Stimulated activated CD8-positive, alpha-beta memory T cell treated with anti-CD3 and anti-CD28 coated beads, Interleukin-4, amount 100 ng/mL, for 48 hours (primary cell): ENCODE measurements at places on chromosomes 13 and 19.
A peak's percentile ranks its signal among the peaks of the same experiment; 100 is the strongest.

DNA sequence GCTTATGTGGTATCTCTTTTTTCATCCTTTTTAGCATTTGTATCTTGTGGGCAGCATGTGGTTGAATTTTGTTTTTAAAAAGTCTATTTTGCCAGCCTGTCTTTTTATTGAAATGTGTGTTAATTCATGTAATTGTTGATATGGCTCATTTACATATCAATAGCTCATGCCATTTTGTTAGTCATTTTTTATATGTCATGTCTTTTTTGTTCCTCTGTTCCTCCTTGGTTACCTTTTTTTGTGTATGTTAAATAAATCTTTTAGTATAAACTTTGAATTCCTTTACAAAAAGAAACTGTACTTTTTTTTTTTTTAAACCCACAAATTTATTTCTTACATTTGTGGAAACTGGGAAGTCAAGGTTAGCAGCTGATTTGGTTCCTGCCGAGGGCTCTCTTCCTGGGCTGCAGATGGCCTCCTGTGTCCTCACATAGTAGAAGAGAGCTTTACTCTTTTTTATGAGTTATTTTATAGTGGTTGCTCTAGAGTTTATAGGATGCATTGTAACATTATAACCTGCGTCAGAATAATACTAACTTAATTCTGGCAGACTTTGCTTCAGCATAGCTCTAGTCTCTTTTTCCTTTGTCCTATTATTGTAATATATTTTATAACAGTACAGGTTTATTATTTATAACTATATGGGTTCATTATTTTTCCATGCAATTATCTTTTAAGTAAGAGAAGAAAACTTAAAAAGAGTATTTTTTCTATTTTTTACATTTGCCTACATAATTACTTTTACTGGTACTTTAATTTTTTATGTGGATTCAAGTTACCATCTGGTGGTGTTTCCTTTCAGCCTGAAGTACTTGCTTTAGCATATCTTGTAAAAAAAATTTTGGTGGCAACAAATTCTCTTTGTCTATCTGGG is 86.3 kb downstream of the URI1 start:
- DNase-seq, result no peak

- DNase-seq, result no peak
These were observed 460 bp downstream of the MEDAG start for GRCh38 chr13:30906411-30907051.

GRCh38 chr19:8396563-8397203 is 6.5 kb downstream of the RAB11B start:
- DNase-seq, result peak; percentile 84

- no peak for DNase-seq
These were observed 13.1 kb downstream of the SCEL start for GRCh38 chr13:77548594-77548993.

GRCh38 chr13:45416516-45417128 is 1.6 kb downstream of the SLC25A30 start:
- DNase-seq, result no peak

DNA sequence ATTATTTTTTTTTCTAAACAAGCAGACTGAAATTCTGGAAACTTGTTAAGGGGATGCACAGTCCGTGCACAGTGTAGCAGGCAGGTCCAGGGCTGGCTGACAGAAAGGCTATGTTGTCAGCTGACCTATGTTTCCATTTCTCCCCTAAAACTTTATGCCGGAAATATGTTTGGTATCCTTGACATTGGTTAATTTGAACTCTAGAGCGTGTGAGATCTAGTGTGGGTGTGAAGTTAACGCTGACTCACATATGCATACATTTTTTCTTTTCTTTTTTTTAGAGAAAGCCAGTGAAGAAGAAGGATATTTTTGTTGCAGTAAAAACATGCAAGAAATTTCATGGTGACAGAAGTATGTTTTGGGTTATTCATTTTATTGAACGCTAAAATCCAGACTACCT is 76.6 kb downstream of the B3GLCT start:
- DNase-seq, result no peak

DNA sequence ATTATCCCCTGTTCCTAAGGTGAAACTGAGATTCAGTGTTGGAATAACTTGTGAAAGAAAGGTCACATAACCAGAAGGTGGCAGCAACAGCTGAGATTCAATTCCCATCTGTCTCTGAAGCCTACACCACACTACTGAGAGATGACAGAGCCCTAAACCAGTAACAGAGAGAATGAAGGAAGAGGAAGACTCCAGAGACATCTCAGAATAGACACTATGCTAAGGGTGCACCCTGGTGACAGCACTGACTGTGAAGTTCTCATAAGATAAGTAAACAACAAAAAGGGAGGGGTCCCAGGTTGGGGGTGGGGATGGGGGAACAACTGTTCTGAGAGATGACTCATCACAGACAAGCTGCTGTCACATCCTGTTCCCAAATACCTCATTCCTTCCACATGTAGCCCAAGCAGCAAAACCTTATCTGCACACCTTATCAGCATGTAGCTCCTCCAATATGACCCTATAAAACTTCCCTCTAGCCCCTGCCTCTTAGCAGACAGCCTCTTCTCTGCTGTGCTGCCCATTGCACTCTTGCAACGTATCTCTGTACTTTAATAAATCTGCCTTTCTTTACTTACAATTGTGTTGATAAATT is 46.5 kb downstream of the UTP14C start:
- peak; percentile 27 for DNase-seq

DNA sequence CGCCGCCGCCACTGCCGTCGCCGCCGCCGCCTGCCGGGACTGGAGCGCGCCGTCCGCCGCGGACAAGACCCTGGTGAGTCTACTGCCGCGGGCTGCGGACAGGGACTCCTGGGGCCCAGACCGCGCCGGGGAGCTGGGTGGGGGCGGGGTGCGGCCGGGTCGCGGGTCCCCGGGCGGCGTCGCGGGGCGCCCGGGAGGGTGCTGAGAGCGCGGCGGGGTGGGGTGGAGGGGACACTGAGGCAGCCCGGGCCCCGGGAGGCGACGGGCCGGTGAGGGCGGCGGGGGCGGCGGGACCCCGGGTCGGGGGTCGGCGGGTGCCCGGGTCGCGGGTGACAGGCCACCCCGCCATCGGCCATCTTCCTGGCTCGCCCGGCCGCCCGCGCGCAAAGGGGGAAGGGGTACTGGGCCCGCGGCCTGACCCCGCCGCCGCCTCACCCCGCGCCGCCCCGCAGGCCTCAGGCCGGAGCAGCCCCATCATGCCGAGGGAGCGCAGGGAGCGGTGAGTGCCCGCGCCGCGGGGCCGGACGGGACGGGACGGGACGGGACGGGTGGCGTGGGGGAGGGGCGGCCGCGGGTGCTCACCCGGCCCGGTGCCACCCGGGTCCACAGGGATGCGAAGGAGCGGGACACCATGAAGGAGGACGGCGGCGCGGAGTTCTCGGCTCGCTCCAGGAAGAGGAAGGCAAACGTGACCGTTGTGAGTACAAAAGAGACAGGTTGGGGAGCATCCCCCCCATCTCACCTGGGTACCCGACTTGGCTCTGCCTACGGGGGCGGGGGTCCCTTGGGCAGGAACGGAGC is 489 bp downstream of the CCNE1 start:
- peak; percentile 47 for DNase-seq

GRCh38 chr19:9835507-9835949 is 410 bp downstream of the PIN1 start:
- DNase-seq, result no peak

GRCh38 chr19:51131780-51132680 is 7.3 kb downstream of the SIGLEC9 start:
- DNase-seq, result peak; percentile 45

GRCh38 chr19:35115177-35115951 is at the start of gene FXYD3:
Gene FXYD3, plus strand, starts transcription at chr19:35115823. Its CDS starts 3,554 bp downstream, at chr19:35119377.
- DNase-seq, result no peak

GRCh38 chr19:55538132-55538531 is 1.2 kb upstream of the SBK2 start:
- DNase-seq, result no peak

GRCh38 chr13:97191615-97192014 is 30.5 kb upstream of the MBNL2 start:
- no peak for DNase-seq

DNA sequence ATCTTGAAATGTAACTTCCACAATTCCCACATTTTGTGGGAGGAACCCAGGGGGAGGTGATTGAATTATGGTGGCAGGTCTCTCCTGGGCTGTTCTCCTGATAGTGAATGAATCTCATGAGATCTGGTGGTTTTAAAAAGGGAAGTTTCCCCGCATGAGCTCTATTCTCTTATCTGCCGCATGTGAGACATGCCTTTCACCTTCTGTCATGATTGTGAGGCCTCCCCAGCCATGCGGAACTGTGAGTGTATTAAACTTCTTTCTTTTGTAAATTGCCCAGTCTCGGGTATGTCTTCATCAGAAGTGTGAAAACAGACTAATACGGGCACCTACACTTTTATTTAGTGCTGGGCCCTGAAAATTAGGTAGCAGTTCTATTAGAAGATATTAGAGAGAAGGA is 45.8 kb downstream of the TNFSF13B start:
- no peak for DNase-seq

- DNase-seq, result no peak
These were observed 107.2 kb downstream of the NALCN start for GRCh38 chr13:101309014-101309619.

DNA sequence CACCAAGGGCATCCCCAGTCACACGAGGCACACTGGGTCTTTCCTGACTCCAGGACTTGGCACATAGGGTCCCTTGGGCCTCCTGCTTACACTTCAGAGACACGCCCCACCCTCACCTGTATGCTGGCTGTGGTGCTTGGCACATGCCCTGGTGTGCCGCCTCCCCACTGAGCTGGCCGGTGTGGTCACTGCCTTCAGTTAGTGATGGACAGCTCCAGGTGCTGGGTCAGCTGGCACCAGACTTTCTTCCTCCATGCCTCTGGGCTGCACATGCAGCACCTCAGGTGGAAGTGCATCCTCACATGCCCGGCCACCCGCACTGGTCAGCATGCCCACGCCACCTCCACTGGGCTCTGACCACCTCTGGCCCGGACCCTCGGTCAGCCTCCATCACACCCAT is 52.9 kb downstream of the KLF2 start:
- DNase-seq, result no peak

- no peak for DNase-seq
These were observed 27.1 kb downstream of the DGKH start for GRCh38 chr13:42075517-42075916.

DNA sequence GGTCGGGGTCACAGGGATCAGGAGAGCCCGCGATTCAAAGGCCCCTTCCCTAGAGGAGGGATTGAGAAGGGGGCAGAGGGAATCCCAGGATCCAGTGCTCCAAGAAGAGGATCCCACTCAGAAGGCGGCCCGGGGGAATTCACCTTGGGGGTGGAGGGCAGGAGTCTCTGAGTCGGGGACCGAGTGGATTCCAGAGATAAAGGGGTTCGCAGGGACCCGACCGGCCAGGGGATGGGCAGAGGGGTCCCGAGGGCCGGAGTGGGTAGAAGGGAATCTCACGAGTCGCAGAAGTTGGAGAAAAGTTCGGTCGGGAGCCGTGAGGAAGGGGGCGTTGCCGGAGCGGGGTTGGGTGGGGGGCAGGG is 261 bp downstream of the PRKD2 start:
- no peak for DNase-seq

DNA sequence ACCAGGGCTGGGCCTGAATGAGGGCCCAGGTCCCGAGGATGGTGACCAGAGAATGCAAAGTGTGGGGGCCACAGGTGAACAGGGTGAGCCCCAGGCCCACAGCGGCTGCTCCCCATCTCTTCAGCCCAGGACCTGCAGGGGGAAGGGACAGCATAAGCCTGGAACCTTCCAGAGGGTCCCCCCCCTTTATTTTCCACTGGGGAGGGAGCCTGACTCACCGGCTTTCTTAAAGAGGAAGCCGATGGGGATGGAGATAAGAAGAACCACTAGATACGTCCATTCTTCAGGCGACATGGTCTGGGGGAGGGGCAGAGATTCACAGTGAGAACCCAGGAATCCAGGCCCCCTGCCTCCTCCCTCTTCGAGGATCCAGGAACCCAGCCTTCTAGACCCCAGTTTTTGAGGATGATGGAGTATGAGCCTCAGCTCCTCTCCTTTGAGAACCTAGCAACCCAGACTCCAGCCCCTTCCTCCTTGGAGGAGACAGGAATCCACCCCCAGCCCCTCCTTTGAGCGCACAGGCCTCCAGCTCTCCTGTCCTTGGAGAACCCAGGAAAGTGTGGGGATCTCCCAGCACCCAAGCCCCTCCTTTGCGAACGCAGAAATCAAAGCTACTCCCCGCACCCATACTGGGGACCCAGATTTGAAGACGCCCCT is 1.0 kb downstream of the MBOAT7 start:
- DNase-seq, result peak; percentile 78

GRCh38 chr19:16073988-16074387 is 2.3 kb upstream of the TPM4 start:
- DNase-seq, result peak; percentile 23

DNA sequence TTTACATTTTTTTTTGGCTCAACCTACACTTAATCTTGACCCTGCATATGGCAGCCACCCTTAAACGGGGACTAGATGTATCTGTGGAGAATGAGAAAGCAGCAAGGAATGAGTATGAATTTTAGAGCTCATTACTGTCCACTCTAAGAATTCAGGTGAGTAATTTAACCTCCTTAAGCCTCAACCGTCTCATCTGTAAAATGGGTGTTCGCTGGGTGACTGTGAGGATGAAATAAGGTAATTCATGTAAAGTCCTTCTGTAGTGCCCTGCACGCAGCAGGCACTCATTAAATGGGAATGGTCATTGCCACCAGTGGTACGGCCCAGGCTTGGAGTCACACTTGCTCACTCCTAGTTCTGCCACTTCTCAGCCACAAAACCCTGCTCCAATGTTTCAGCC is 135.3 kb downstream of the CACNA1A start:
- DNase-seq, result no peak

- no peak for DNase-seq
These were observed 24.2 kb upstream of the C13orf46 start for GRCh38 chr13:113997845-113998751.

DNA sequence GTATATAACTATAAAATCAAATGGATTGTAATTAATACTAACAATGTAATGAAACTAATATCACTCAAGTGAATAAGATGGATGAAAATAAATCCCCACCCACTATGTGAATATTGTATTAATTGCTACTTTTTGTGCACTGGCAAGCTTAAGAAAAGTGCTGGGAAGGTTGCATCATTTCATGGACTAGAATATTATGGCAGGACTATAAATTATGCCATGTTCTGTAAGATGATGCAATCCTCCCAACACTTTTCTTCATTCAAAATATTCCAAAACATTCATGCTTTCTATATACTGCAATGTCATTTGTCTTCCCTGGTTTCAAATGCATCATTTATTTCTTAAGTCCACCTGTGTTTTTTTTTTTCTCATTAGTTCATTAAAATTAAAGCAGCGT is 457.6 kb upstream of the GPC6 start:
- DNase-seq, result no peak

GRCh38 chr19:10004617-10005016 is 5.7 kb downstream of the COL5A3 start:
- no peak for DNase-seq

GRCh38 chr13:47726394-47726793 is 274.7 kb downstream of the SUCLA2 start:
- no peak for DNase-seq

DNA sequence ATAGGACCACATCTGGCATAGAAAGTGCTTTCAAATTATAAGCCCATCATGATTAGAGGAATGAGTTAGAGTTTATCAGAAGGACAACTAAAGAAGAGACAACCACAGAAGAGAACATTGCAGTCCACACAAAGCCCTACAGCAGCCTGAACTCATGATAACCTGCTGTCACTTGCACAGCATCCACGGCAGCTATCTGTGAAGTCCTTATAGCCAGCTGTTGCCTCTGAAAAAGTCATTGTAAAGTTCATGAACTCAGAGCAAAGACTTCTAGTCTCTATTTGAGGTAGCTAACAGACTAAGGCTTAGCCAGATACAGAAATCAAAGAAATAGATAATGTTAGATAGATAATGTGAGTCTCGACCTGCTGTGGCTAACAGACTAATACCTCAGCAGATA is 450.0 kb downstream of the KLF5 start:
- no peak for DNase-seq
